ENCODE measurements at places on chromosomes 13 and 19.

- DNase-seq = peak; percentile 64
Measured at GRCh38 chr19:17555929-17556813, 722 bp downstream of the COLGALT1 start.

DNA sequence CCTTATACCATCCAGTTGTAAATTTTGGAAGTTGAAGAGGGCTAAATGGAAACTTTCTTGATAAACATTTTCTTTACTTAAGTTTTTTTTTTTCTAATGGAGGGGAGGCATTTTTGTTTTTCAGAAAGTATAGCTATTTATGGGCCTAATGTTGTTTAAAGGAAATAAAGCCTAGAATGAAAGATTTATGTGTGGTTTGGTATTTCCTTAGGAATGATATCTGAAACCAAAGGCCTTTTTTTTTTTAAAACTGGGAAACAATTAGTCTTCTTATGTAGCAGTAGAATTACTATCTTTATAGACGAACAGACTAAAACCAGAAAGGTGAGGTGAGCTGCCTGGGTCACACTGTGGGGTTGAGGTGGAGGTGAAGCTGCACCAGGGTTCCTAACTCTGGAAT is 80.1 kb downstream of the ESD start:
- no peak for DNase-seq

GRCh38 chr13:109281903-109282635 is 504.3 kb downstream of the IRS2 start:
- no peak for DNase-seq

- no peak for DNase-seq
Measured at GRCh38 chr13:26629260-26629825, 71.9 kb downstream of the WASF3 start.

- DNase-seq = no peak
Measured at GRCh38 chr13:51324714-51325420, 14.6 kb upstream of the SERPINE3 start.

DNA sequence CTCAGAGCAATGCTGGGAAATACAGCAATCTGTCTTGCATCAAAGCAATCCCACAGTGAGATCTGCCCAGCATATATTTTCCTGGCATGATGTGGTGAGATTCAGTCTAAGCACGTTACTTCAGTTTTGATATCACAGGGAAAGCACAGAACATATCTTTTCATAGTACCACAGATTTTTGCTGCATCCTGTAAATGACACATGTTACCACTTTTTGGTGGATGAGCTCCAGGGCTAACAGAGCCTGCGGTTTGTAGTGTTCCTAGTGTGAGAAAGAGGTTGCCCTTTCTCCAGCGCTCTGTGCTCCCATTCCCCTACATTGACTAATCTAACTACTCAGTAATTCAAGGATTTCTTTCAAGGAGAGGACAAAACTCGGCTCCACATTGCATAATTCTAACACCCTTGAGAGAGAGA is 409.0 kb downstream of the GPC6 start:
- DNase-seq = no peak

DNA sequence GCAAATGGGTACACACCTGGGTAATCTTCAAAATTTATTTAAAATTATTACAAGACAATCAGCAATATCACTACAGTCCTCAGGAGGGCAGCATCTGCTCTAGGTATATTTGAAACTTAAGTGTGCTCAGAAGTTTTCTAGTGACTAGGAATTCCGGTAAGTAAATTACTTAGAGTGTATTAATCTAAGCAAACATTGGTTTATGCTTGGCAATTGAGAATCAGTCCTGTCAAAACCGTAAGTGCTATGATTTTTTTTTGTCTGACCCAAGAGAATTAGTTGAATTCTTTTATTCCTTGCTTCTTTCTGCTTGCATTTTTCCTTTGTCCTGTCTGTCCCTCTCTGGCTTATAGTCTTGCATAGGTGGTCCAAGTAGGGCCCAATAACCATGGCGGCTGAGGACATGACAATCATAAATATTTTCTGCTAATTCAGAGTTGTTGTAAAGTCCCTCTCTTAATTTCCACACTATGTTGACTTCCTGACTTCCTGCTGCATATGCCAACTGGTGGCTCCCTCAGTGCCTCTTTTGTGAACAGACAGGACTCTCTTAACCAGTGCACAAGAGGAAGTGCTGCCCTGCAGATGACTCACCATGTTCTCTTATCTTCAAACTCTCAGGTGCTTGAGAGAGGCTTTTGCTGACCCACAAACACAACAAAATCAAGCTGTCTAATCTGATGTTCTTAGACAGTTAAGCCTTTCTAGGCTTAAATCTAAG is 82.2 kb downstream of the SLAIN1 start:
- DNase-seq = peak; percentile 88

DNA sequence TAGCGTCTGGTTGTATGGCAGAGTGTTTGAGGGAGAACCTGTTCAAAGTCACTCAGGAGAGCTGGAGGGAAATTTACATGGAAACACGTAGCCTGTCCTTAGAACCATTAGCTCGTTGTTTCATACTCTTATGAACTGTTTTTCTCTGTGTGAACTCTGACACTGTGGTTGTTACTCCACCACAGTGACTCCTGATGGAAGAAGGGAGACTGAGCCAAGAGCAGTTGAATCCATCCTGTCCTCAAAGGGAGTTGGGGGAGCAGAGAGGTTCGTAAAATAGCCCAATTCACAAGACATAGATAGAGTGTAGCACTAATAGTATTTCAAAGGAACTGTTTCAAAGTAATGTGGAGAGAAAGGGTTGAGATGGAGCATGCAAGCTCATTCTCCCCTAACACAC is 964.8 kb downstream of the PCDH9 start:
- no peak for DNase-seq

- no peak for DNase-seq
Measured at GRCh38 chr19:16928916-16929315, 40.1 kb downstream of the F2RL3 start.

GRCh38 chr13:22316494-22317025 is 645.7 kb downstream of the FGF9 start:
- DNase-seq = no peak

GRCh38 chr19:56995303-56995702 is 124.5 kb upstream of the USP29 start:
- DNase-seq = no peak

- DNase-seq = no peak
Measured at GRCh38 chr19:17357078-17357666, 19.8 kb downstream of the GTPBP3 start.

GRCh38 chr19:18144906-18145305 is 8.1 kb upstream of the PIK3R2 start:
- no peak for DNase-seq

DNA sequence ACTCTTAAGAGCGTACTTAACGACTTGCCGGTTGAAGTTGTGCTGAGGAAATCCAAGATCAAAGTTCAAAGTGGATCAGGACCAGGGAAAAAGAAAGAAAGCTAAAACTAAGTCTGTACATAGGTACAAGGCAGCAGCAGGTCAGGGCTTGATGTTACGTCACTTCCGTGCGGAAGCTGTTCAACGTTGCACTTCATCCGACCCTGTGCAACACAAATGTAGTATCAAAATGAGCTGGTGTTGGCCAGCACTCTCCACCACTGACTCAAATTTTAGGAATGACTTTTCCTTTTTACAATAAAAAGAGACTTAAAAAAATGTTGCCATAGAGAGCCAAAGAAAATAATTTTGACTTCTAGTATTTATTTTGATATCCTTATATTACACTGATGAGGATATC is 1315.4 kb downstream of the EFNB2 start:
- no peak for DNase-seq

GRCh38 chr19:18532168-18532890 is 10.5 kb upstream of the ELL start:
- DNase-seq = no peak

DNA sequence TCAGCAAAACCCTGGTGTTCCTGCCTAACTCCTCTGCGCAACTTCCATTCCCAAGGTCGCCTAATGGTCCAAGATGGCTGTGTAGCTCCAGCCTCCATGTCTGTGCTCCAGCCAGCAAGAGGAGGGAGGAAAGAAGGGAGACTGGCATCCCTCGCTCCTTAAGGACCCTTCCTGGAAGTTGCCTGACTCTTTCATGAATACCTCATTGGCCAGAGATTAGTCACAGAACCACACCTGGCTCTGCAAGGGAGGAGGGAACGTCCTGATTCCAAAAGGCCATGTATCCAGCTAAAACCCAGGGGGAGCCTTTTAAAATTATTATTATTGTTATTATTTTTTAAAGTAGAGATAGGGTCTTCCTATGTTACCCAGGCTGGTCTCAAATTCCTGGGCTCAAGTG is 4.8 kb downstream of the KCNK6 start:
- DNase-seq = no peak

- no peak for DNase-seq
Measured at GRCh38 chr13:28282451-28282850, 144.1 kb downstream of the PAN3 start.

GRCh38 chr19:57465680-57466381 is 8.9 kb upstream of the VN1R1 start:
- DNase-seq = peak; percentile 78

GRCh38 chr19:15288146-15288963 is 44.0 kb downstream of the BRD4 start:
- no peak for DNase-seq

- DNase-seq = peak; percentile 26
Measured at GRCh38 chr19:44512326-44513298, 12.3 kb upstream of the ZNF180 start.

GRCh38 chr19:8004723-8005513 is 523 bp downstream of the ELAVL1 start:
- DNase-seq = no peak

GRCh38 chr13:108034909-108035410 is 180.4 kb downstream of the LIG4 start:
- no peak for DNase-seq

DNA sequence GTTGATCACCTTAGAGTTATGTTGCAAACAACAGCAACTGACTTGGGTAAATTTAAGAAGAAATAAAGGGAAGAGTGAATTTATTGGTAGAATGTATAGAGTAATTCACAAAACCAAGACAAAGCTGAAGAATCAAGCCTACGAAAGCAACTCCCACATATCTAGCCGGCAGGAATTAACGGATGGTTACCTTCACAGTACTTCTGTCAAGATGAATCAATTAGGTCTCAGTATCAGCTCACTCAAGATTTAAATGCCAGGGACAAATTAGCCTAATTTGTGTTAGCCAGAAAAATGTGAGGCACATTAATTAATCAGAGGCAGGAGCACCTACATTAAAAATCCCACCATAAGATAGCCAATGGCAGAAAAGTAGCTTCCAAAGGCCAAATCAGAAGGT is 10.7 kb downstream of the KPNA3 start:
- DNase-seq = no peak
